ENCODE measurements at places on chromosomes 2 and 18. TPM values are rescaled to one million over a fixed set of nuclear protein-coding genes. Genes with fewer than 3 reads are reported as not detected.

Gene TUBA4B
- not detected for total RNA-seq

Gene ATP9B
- total RNA-seq: 30.0 TPM

Gene EMILIN1
- 1.1 TPM for total RNA-seq

Gene PTMA
- 2,458 TPM for total RNA-seq

Gene TEX44
- total RNA-seq: not detected

Gene SH3RF3
- 0.23 TPM for total RNA-seq

Gene DPP4
- total RNA-seq: 138 TPM

Gene TMEM17
- total RNA-seq: 0.14 TPM
